ENCODE measurements at places on chromosomes 6 and 20.

DNA sequence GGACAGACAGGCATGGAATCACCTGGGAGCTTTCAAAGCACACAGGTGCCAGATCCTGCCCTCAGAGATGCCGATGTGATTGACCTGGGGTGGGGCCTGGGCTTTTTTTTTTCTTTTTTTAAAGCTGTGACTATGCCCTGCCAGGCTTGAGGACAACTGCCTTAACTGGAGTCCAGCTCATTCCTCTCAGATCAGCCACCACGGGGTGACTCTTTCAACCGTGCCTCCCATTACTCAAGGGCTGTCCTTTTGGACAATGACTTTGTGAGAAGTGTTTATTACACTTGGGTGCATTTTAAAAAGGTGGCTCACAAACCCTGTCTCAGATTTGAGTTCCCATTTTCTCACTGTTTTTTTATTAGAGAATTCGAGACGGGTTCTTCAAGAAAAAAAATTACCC lies 57.1 kb upstream of the RALY start:
- DNase-seq, result no peak

GRCh38 chr6:34562861-34563512 lies 6.9 kb upstream of the SPDEF start:
- no peak for DNase-seq

DNA sequence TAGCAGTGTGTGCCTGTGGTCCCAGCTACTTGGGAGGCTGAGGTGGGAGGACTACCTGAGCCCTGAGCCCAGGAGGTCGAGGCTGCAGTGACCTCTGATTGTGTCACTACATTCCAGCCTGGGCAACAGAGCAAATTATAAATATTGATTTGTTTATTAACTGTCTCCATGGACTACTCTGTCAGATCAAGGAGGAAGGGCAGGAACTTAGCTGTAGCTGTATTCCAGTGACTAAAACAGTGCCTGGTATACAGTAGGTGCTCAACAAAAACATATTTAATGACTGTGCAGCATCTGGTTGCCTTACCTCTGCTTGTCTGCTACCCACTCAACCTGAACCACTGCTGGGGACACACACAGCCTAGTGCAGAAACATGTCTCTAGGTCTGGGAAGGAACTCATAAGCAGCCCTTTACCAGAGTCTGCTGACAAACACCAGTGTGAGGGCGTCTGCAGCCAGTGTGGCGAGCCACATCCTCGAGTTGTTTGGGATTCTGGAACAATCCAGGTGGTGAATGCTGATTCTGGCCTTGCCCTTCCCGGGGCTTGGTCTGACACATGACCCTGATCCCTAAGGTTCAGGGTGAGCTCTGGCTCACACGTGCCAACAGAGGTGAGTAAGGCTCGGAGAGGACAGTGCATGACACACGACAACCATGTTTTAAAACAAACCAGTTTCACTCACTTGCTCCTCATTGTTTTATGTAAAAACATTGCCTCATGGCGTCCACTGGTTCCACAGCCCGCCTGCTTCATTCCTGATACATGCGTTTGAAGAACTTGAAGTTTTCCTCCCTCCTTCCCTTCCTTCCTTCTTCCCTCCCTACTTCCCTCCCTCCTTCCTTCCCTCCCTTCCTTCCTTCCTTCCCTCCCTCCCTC lies 117.9 kb upstream of the ZNF217 start:
- DNase-seq, result no peak

- no peak for DNase-seq
Observed at GRCh38 chr6:3393836-3394202, 63.0 kb downstream of the SLC22A23 start.

DNA sequence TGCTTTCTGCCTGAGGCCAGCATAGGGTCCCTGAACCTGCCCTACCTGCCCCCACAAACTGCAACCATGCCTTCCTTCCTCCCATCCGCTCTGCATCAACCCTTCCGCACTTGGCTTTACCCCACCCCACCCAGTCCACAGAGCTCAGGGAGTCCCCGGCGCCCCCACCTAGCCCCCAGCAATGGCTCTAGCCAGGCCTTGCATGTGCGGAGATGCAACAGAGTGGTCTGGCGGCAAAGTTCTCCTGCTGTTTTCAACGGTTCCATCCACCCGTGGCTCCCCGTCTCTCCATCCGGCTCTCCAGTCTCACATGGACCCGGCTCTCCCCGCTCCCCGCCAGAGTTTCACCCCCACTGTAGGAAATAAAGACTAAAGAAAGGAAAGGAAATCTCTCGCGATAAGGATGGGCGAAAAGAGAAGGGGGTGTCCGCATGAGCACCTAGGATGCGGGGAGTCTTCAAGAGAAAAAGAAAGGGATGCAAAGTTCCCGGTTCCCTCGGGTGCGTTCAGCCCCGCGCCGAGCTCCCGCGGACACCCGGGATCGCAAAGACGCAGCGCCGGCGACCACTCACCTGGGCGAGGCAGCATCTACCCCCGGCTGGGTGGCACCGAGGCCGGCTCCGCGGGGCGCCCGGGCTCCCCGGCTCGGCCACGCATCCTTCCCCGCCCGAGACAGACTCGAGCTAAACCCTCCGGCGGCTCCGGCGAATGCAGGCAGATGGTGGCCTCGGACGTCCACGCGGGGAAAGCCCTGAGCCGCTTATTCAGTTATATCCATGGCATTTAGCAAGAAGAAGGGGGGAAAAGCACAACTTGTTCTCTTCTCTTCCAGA lies 579 bp downstream of the LRFN2 start:
- DNase-seq, result no peak

GRCh38 chr6:166412911-166413384 lies 30.2 kb upstream of the MPC1 start:
- DNase-seq, result no peak

GRCh38 chr6:38393986-38394385 lies 245.7 kb downstream of the BTBD9 start:
- no peak for DNase-seq

DNA sequence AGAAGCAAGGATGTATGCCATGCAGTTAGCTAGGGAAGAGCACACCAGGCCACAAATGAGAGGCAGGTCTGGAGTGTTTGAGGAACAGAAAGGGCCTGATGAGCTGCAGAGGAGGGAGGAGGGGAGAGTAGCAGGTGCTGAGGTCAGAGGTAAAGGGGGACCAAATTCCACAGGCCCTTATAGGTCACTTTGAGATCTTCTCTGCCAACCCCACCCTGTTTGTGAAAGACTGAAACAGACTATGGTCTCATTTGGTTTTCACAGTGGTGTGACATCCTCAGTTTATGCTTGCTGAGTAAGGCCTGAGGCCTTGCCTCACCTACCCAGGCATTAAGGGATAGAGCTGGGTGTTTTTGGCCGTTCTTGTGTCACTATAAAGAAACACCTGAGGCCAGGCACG lies 187.7 kb upstream of the MYLIP start:
- DNase-seq, result no peak

GRCh38 chr6:139925894-139926641 lies 551.6 kb upstream of the CITED2 start:
- DNase-seq, result no peak

- no peak for DNase-seq
Observed at GRCh38 chr20:17545127-17545526, 13.9 kb upstream of the BFSP1 start.

- no peak for DNase-seq
Observed at GRCh38 chr20:53283011-53283410, 310.6 kb downstream of the ZNF217 start.

DNA sequence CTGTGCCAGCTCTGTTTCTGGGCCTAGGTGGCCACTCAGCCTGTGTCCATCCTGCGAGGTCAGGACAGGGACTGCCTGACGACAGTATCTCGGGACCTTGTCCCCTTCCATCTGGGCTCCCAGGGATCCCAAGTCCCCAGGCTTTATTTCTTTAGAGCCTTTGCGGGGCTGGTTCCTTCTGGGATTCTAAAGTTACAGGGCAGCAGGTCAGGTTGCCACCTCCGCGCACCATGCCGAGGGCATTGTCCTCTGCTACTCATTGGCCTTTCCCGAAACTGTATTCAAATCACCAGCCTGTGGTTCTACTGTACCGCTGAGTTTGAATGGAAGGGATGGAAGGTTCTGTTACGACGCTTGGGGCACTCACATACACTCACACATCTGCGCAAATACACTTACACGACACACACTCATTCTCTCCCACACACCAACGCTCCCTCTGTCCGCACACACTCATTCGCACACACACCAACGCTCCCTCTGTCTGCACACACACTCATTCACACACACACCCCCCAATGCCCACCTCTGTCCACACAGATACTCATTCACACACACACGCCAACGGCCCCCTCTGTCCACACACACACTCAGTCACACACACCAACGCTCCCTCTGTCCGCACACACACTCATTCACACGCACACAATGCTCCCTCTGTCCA lies 59.8 kb upstream of the THBS2 start:
- DNase-seq, result no peak

GRCh38 chr6:74577619-74578018 lies 628.2 kb downstream of the COL12A1 start:
- no peak for DNase-seq

DNA sequence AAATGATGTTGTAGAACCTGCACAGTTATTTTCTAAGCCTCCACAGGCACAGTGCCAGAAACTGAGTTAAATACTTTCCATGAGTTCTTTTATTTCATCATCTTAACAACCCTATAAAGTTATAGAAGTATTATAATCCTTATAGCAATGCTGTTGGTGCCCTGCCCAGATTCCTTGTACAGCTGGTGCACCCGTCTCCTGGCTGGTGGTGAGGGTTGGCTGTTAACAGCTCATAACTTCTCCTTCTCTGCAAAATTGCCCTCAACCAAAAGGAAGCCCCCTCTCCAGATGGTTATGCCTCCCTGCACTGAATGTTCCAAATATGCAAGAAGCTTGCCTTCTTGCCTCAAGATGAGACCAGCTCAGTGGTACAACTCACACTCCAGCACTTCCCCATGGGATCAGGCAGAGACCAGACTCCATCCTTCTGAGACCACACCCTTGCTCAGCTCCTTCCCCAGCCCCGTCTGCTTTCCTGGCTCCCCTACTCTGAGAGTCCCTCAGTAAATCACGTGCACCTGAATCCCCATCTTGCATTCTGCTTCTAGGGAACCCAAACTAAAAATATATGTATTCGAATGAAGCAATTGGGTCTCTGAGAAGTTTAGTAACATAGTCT lies 304.4 kb upstream of the PLCB4 start:
- no peak for DNase-seq

- no peak for DNase-seq
Observed at GRCh38 chr6:21593927-21594415, 420 bp downstream of the SOX4 start.

DNA sequence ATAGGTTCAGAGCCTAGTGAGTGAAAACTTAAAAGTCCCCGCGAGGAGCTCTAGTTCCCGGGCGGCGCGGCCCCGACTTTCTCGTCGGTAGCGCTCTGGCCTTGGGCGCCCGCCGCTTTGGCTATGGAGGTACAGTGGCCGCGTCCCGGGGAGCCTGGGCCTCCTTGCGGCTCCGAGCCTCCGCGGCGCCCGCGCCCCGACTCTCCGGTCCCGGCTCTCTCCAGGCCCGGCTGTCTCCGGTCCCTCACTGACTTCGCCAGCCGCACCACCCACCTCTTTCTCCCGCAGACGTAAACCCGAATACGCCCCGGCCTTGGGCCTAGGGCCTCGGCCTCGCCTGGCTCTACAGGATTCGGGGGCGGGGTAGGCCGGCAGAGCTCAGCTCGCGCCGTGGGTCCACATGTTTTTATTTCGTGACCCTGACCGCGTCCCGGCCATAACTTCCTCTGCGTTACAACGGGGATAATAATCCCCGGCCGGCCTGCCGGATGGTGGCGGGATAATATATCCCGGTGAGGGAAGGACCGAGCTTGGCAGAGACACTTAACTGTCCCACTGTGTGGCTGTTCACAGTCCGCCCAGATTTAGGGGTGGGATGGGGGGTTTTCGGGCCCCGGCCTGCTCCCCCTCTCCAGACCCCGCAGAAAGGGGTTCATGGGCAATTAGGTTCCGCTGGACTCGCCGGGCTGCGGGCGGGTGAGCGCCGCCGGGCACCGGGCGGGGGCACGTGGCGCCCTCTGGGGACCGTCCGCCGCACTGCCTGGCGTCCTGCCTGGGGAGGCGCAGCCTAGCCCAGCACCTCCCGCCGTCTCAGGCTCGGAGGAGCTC lies 10.0 kb upstream of the TBX18 start:
- DNase-seq, result no peak

- DNase-seq, result no peak
Observed at GRCh38 chr6:120606743-120607142, 727.5 kb downstream of the TBC1D32 start.

- no peak for DNase-seq
Observed at GRCh38 chr20:24790746-24791283, 158.3 kb upstream of the CST7 start.

- no peak for DNase-seq
Observed at GRCh38 chr20:63097336-63097831, 90.6 kb upstream of the BHLHE23 start.

DNA sequence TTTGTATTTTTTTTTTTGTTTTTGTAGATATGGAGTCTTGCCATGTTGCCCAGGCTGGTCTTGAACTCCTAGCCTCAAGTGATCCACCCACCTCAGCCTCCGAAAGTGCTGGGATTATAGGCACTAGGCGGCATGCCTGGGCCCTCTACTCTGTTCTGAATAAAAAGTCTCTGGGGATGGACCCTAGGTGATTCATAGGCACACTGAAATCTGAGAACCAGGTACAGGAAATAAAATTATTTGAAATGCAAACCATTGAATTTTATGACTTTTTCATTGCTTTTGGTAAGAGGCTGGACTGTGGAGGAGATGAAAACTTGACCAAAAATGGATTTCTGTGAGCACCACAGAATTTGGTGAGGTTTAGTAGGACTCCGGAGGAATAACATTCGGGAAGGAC lies 117.5 kb downstream of the PRIM2 start:
- no peak for DNase-seq

- peak; percentile 71 for DNase-seq
Observed at GRCh38 chr6:142207265-142207877, 60.3 kb downstream of the VTA1 start.

DNA sequence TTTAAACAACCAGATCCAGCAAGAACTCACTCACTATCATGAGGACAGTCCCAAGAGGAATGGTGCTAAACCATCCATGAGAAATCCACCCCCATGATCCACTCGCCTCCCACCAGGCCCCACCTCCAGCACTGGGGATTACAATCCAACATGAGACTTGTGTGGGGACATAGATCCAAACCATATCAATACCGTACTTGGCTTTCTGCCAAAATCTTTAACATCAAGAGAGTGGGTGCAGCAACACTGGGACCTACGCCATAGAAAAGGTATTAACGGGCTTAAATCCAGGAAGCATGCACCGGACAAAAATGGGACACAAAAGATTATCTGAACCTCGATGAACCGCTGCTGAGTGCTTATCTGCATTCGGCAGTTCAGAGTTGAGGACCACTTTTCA lies 322.3 kb upstream of the ARID1B start:
- DNase-seq, result no peak

DNA sequence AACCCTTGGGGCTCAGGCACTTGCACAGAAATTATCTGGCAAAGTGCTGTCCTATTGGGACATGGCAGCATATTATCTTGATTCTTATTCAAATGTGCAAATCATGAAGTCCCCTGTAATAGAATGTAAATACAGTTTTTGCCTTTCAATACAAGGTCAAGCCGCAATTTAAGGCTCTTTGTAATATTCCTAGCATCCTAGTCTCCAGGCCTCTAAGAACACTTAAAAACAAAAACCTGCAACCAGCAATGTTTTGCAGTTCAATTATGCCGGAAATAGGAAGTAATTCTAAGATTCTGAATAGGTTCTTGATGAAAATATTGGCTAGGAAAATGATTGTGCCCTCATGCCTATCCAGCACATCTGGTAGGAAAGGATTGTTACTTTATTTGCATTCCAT lies 197.2 kb upstream of the IRAK1BP1 start:
- DNase-seq, result no peak

All from hematopoietic multipotent progenitor cell treated with erythropoietin and hydrocortisone succinate and interleukin-3 and kit ligand, for 17 days (in vitro differentiated cells).